ENCODE measurements at places on chromosomes 4 and X.

GRCh38 chr4:126757219-126757618 is 875.5 kb upstream of the INTU start:
- no peak for DNase-seq

DNA sequence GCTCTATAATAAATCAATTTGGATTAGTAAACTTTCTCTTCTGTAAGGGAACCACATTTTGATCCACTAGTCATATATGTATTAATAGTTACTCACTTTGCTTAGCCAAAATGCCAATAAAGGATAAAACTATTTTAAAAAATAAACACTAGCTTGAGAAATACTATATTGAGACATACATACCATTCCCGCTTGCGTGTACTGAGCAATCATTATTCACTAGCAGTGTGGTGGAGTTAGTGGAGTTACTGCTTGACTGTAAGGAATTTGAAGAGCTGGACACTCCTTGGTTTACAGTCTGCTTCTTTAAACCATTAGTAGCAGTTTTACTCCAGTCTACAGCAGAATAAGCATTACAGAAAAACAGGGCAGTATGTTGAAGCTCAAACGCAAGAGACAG is 10.8 kb upstream of the PHKA2 start:
- no peak for DNase-seq

- no peak for DNase-seq
These were observed 21.6 kb downstream of the ART3 start for GRCh38 chr4:76096076-76096475.

DNA sequence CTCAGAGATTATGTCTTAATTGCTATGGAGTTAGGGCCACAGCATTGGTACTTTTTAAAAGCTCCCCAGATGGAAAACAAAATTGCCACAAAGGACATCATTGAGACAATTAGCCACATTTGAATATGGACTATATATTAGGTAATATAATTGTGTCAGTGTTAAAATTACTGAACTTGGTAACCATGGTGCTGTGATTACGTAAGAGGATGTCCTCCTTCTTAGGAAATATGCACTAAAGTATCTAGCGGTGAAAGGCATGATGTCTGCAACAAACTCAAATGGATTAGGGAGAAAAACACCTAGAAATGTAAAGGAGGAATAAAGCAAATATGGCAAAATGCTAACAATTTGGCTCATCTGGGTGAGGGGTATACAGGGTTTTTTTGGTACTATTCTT is 89.9 kb upstream of the PAK3 start:
- DNase-seq = no peak

All from sigmoid colon (tissue), 7 donors.